Hepatocyte (in vitro differentiated cells): ENCODE measurements at places on chromosomes 5 and 9.

- DNase-seq = no peak
These were observed 34.3 kb upstream of the SPATA31D4 start for GRCh38 chr9:81893929-81894328.

- no peak for DNase-seq
These were observed 214.7 kb downstream of the MAST4 start for GRCh38 chr5:66810848-66811261.

GRCh38 chr5:66666778-66667177, 70.6 kb downstream of the MAST4 start:
- DNase-seq = peak; percentile 14

- DNase-seq = no peak
These were observed 27.1 kb downstream of the RASGRF2 start for GRCh38 chr5:80987078-80987766.

DNA sequence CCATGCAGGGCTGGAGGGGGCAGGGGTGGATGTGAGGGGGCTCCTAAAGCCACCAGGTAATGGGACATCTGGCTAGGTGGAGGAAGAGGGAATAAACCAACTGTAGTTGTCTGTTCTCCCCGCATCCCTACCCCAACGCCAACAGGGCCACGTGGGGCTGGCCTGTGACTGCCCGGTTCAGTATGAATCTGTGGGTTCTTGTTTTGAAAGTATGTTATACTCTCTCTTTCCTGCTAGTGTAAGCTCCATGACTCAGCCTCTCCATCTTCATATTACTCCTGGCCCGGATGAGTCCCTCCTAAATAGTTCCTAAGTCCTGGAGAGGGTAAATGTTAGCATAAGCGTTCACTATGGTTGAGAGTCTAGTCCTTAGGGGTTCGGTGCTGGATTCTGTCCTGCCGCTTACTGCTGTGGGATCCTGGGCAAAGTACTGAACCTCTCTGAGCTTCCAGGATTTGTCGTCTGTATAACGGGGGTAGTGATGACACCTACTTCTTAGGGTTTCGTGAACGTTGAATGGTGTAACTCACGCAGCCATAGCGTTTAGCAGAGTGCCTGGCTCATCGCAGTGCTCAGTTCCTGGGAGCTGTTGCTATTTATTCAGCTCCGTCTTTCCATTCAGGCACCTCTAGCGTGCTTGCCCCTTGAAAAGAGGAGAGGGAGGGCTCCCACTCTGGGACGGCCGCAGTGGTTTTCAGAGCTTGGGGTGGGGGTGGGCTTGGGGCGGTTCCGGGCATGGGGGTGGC, 28.8 kb downstream of the LHX2 start:
- no peak for DNase-seq

- no peak for DNase-seq
These were observed 455.9 kb downstream of the CDH9 start for GRCh38 chr5:26582350-26583045.

GRCh38 chr5:101160002-101160401, 256.9 kb upstream of the ST8SIA4 start:
- no peak for DNase-seq

DNA sequence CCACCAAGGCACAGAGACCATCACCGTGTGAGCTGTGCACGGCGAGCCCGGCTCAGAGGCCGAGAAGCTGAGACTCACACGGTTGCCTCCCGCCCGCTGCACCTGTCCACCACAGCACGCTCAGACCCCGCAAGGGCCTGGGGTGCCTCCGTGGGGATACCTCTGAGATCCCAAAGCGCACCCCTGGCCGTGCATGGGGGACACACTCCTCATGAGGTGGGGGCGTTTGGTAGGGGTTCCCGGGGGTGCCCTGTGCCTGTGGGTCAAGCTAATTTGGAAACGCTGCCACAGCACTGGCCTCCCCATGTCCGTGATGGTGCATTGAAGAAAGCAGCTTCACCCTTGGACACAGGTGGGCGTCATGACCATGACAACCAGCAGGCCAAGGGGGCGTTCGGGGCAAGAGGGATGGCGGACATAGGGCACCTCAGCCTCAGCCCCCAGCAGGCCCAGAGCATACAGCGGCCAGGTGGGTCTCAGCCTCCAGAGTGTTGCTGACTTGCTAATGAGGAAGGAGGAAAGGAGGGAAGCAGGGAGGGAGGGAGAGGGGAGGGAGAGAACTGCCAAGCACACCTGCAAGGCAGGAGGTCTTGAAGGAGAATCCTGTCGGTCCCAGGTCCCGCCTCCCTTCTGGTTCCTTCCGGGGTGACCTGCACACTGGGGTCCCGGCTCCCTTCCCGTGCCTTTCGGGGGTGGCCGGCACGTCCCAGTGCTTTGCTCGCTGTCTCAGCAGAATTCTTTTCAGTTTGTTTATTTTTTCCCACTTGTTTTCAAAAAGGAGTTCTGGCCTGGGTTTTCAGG, 34.7 kb downstream of the GLT6D1 start:
- no peak for DNase-seq

DNA sequence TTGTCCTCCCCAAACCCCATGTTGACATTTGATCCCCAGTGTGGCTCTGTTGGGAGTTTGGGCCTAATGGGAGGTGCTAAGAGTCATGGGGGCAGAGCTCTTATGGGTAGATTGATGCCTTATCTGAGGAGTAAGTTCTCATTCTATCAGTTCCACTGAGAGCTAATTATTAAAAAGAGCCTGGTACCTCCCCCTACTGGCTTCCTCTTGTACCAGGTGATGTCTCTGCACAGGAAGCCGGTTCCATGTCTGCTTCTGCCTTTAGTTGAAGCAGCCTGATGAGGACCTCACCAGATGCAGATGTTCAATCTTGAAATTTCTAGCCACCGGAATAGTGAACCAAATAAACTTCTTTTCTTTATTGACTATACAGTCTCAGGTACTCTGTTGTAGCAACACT, 10.8 kb downstream of the GABRB2 start:
- DNase-seq = peak; percentile 33

DNA sequence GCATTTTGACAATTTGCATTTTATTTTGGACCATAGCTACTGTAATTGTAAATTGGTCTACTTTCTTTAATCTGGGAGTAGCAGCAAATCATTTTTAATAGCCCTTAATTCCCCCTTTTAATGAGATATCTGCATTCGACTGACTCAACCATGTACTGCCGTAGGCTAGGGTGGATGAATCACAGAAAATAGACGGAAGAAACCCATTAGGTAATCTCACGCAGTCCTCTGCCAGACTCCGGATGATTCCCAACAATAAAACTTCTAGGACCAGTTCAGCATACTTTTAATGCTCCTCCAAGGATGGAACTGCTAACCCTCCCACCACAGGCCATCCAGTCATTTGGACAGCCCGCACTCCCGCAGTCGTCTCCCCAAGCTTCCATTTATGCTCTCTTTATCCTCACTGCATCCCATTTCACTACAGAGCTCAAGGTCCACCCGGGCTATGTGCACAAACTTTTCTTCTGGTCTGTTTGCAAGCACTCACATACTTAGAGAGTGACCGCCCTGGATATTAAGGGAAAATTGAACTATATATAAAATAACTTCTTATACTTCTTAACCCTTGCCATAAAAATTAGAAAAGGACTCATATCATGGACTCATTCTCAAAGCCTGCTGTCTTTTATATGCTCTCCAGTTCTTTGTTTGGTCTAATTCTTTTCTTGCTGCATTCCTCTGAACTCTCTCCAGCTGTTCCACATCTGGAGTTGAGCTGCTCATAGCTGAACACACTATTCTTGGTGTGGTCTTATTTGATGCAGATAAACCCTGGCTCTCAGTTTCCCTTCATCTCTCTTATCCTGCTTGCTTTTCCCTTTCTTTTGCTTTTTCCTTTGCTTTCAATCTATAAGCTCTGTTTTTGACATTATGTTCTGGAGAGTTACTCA, 326.6 kb downstream of the ARL15 start:
- no peak for DNase-seq

DNA sequence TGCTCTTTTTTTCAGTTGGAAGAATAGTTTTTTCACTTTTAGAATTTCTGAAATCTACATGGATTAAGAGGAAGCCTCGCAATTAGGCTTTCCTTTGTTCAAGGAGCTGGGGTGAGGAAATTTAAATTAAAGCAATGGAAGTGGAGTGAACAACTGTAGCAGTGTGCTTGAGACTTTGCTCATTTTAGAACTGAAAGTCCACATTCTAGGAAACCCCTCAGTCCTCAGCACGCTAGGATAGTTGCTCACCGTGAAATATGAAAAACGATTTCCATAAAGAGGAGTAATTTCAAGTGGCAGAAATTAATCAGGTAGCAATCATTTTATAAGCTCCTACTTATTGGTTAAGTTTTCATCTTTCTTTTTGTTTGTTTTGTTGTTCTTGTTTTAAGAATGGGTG, 243.0 kb upstream of the ITGA1 start:
- no peak for DNase-seq

DNA sequence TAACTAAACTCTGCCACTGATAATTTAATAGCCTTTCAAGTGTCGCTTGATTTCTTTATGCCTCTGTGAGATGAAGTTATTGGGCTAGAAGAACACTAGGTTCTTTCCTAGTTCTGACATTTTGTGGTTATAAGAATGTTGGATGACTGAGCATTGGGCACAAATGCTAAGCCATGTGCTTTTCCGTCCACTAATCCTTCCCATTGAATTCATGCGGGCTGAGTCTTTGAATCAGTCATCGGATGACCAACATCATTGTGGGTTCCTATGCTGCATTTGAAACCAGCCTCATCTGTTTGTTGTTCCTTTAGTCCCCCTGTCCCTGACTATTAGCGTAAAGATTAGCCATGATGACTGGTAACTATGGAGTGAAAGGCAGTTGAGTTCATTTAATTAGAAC, 58.5 kb downstream of the ALDH1A1 start:
- no peak for DNase-seq

DNA sequence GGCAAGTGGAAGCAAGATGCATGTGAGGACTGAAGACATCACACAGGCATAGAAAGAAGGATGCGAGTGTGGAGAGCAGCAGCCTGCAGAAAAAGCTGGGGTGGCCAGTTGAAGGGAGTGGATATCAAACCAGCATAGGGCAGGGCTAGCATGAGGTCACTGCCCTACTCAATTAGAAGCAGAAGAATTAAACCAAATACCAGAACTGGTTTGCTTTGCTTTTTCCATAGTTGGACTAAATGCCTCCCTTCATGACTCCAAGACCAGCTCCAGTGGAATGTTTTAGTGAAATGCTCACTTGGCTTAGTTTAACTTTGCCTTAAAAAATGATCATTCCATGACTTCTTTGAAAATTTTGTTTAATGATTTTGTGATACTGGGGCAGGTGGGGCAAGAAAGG, 45.8 kb downstream of the TMEM167A start:
- no peak for DNase-seq

- DNase-seq = no peak
These were observed 159.3 kb upstream of the DAPK1 start for GRCh38 chr9:87338088-87338989.

- DNase-seq = no peak
These were observed 218.1 kb downstream of the AUH start for GRCh38 chr9:91143642-91144041.

DNA sequence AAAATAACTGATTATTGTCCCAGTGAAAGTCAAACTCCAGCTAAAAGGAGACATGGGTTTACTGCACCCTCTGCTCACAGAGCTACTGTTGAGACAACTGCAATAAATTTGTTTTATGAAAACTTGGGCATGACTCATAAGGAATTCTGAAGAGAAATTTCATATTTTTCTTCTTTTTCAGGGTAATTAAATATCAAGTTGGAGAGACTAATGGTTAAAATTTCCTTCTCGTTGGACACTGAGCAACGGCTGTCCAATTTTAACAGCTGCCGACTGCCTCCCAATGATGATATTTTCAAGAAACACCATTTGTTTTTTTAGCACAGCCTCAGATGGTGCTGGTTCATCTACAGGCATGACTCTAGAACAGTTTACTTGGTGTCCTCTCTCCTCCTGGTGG, 259.2 kb upstream of the RGMB start:
- DNase-seq = no peak

GRCh38 chr5:93348231-93348630, 232.8 kb downstream of the NR2F1-AS1 start:
- no peak for DNase-seq

DNA sequence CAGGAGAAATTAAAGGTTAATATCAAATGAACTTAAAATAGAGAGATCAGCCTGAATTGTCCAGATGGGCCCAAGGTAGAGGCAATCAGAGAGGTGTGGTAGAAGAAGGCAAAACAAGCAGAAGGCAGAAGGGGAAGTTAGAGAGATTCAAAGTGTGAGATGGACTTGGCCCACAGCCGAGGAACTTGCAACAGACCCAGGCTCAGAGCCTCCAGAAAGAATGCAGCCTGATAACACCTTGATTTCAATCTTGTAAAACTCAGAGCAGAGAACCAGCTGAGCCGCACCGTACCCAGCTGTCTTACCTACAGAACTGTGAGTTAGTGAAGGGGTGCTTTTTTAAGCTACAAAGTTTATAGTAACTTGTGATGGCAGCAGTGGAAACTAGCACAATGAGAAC, 190.9 kb downstream of the RFK start:
- DNase-seq = peak; percentile 38

GRCh38 chr5:146400201-146400600, 46.9 kb upstream of the TCERG1 start:
- no peak for DNase-seq

DNA sequence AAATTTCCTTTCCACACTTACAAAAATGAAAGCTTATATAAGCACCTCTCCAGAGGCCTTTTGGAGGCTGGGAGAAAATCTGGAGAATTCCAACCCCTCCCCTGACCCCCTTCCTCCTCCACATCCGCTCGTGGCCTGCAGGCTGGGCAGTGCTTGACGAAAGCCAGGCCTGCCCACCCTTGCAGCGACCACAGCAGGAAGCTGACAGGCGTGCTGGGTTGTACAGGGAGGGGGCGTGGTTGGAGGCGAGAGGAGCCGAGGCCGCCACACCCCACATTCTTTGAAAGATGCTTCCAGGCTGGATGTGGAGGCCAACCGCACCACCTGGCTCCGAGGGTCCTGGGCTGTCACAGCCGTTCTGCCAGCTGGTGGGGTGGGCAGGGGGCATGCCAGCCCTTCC, 47.8 kb upstream of the IER5L start:
- DNase-seq = peak; percentile 86

GRCh38 chr5:146995878-146996277, 117.3 kb upstream of the PPP2R2B start:
- DNase-seq = peak; percentile 16

- no peak for DNase-seq
These were observed 217.5 kb upstream of the RIOK2 start for GRCh38 chr5:97400537-97400936.

- DNase-seq = peak; percentile 61
These were observed 1639.4 kb upstream of the C9orf72 start for GRCh38 chr9:29212397-29213387.

- DNase-seq = no peak
These were observed 95.1 kb upstream of the HMHB1 start for GRCh38 chr5:143716881-143717280.

DNA sequence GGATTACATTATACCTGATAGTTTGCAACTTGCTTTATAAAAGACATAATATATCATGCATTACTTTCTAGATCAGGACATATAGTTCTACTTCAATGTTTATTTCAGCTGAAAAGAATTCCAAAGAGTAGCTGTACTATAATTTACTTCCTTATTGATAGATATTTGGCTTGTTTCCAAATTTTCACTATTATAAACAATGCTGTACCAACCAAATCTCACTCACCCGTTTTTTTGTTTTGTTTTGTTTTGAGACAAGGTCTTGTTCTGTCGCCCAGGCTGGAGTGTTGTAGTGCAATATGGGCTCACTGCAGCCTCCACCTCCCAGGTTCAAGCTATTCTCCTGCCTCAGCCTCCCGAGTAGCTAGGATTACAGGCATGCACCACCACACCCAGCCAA, 132.7 kb downstream of the GNAQ start:
- no peak for DNase-seq

- peak; percentile 38 for DNase-seq
These were observed 34.8 kb downstream of the PRLR start for GRCh38 chr5:35195472-35195852.
